KBM-7 (cell line): ENCODE measurements at places on chromosomes 3 and 15.

- peak; percentile 51 for DNase-seq
Measured at GRCh38 chr3:101216710-101217465, 103.5 kb downstream of the IMPG2 start.

- DNase-seq = no peak
Measured at GRCh38 chr15:91919014-91919534, 65.6 kb downstream of the SLCO3A1 start.

DNA sequence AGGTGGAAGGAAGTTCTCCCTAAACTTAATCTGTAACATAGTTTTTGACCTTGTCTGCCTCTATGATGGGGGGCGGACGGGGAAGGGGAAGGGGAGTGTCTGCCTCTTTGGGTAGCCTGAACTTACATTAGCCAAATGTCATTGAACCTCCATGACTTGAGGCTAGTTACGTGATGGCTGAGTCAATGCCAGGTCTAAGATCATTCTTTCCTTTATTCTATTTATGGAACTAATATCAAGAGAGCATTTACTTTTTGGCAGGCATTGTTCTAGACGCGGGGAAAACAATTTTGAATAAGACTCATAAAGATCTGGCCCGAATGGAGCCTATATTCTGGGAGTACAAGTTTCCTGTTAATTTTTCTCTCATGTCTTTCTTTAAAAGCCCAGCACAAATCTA, 340.7 kb upstream of the C2CD4B start:
- DNase-seq = no peak

DNA sequence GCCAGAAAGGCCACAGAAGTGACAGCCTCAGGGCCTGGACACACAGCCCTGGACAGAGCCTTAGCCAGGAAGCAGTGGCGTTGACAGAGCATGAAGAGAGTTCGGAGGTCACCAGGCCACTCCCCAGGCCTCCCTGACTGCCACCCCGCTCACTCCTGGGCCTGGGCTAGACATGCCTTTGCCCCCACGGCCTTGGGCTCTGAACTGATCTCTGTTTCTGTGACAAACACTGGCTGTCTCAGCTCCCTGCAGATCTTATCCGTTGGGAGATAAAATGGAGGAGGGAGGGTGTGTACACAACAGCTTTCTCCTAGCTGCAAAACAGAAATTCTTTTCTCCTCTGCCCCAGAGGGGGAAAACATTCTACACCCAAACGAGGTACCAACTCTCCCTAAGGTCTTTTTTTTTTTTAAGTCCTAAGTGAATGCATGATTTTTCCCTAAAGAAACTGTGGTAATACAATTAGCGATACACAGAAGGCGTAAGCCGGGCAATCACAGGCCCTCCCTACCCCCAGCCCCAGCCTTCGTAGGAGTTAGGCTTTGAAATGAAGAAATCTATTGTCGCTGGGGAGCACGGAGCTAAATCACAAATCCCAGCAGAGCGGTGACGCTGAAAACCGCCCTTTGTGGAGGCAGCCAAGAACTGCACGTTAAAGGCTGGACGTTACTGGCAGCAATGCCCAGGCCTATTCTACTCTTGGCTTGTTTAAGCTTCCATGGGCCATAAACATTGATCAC, 45.0 kb downstream of the SRGAP3 start:
- no peak for DNase-seq

DNA sequence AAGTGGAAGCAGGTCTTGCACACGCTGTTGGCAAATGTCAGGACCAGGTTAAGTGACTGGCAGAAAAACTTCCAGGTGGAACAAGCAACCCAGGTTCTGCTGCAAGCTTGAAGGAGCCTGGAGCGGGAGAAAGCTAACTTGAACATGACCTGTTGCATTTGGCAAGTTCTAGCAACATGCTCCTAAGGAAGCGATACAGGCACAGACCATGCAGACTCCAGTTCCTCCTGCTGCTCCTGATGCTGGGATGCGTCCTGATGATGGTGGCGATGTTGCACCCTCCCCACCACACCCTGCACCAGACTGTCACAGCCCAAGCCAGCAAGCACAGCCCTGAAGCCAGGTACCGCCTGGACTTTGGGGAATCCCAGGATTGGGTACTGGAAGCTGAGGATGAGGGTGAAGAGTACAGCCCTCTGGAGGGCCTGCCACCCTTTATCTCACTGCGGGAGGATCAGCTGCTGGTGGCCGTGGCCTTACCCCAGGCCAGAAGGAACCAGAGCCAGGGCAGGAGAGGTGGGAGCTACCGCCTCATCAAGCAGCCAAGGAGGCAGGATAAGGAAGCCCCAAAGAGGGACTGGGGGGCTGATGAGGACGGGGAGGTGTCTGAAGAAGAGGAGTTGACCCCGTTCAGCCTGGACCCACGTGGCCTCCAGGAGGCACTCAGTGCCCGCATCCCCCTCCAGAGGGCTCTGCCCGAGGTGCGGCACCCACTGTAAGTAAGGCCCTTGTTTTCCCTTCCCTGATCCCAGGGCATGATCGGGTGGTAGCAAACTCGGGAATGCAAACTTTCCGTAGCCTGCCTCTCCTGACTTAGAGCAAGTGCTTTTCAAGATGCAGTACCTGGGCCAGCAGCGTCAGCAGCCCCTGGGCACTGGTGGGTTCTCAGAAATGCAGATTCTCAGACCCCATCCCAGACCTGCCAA, 759 bp downstream of the GALNT15 start:
- no peak for DNase-seq

GRCh38 chr3:192281207-192281880, 446.0 kb downstream of the FGF12 start:
- no peak for DNase-seq

- DNase-seq = no peak
Measured at GRCh38 chr3:58537412-58538301, 667 bp upstream of the ACOX2 start.

- peak; percentile 31 for DNase-seq
Measured at GRCh38 chr3:196968233-196969133, at the start of gene PIGZ. Gene PIGZ, minus strand, starts transcription at chr3:196968833. Its CDS starts 16,802 bp downstream, at chr3:196952031.

DNA sequence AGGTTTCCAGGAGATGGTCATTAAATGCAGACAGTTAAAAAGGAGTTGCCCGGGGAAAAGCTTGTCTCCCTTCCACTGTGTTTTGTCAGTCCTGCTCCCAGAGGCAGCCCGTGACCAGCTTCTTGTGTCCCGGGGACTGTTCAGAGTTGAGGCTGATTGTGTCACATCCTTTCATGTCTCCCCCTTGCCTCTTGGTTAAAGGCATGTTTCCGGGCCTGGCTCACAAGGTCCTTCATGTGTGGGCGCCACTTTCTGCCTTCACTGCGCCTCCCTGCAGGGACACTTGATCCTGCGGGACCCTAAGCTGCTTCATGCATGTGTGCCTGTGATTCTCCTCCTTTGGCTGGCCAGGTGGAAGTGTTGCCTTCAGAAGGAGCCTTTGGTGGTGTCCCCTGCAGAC, 9.2 kb downstream of the CHCHD6 start:
- DNase-seq = no peak
